ENCODE measurements at places on chromosomes 7 and 10. TPM values are rescaled to one million over a fixed set of nuclear protein-coding genes. Genes with fewer than 3 reads are reported as not detected.

Gene TLL2
- total RNA-seq: 0.78 TPM

DNA sequence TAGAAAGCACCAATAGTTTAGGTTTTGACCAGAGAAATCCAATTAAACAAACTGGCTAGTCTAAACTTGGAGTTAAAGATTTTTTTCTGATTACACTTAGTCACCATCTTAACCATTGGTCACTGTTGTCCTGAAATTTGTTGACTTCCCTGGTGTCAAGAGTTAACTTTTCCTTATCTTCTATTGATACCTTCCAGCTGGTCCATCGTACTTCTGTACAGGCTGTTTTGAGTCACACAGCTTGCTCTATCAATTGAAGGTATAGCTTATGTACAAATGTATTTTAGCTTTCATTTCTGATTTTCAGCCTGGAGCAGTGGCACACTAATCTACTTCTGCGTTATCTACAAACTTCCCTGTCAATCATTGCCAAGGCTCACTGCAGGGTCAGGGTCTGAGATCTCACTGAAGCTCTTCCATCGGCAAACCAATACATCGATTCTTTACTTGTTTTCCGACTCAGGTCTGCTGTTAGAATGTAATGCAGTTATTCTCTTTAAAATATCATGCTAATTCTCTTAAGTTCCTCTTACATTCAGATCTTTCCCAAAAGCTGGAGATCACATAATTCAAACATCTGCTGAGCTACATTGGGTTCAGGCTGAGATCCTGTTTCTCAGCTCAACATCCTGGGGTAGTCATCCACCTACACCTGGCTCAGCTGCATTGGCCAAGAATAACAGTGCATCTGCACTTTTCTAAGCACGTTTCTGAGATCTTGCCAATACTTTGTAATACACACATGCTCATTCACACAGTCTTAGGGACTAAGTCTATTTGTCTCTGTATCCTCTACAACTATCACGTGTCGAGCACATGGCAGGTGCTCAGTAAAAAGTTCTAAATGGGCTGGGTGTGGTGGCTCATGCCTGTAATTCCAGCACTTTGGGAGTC, 11.3 kb downstream of the MRPS33 start:
- DNase-seq: no peak

- DNase-seq: no peak
Measured at GRCh38 chr10:124647421-124648130, 96.6 kb downstream of the FAM53B start.

Gene CXCL12
- 19.0 TPM for total RNA-seq

DNA sequence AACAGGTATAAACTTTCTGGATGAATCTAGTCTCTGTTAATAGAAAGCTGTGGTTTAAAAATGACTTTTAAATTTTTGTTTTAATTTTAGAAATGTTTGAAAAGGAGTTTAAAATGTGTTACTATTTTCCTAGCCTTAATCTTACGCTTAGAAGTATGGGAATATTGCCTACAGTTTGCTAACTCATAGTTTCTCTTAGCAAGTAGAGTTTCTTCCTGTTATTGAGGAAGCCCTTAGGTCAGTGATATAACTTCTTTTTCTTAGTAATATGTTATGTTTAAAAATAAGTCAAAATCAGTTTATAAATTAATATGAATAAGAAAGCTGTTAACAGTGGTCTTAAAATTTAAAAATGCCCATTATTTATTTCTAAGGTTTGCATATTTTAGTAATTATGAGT, 3.1 kb downstream of the STARD3NL start:
- no peak for DNase-seq

GRCh38 chr7:24133691-24134090, 150.3 kb upstream of the NPY start:
- no peak for DNase-seq
